ENCODE measurements at places on chromosomes 4 and X.

DNA sequence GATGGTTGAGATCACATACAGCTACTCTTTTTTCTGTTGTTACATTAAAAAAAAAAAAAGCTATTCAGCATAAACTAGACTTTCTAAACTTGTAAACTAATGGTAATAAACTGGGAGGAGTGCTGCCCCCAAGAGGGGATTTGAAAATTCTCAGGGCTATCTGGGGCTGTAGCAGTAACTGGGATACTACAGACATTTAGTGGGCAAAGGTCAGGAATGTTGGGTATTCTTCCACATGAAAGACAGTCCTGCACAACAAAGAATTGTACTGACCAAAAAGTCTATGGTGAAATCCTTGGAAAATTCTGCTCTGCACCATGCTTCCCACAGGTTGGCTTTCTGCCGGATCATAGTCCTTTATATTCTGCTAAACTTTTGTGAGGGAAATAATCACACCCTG is 232.6 kb upstream of the BOD1L1 start:
- DNase-seq: no peak

DNA sequence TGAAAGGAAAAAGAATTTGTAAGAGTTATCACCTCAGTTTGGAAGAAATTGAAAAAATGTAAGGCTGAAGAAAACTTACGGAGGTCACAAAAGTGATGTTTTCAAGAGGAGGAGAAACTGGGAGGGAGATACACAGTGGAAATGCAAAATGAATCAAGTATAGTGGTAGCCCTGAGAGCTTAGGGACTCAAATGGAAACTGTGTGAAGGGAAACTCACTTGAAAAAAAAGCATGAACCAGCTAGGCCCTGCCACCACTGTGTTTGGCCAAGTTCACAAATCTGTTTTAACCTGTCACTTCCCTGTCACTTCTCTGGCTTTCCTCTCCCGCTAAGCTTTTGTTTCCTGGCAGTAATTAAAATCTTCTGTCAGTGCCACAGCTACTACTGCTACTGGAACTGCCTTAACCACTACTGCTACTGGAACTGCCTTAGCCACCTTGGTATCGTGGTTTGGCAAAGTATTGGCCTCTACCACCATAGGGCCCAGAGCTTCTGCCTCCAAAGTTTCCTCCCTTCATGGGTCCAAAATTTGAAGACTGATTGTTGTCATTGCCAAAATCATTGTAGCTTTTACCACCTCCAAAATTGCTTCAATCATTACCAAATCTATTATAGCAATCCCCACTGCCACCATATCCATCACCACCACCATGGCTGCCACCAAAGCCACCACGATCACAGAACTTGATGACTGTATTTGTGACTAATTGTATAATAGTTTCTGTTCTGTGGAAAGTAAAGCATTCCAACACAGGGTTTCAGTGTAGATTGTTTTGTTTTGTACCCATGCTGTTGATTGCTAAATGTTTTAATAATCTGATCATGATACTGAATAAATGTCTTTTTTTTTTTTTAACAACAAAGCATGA is 41.5 kb downstream of the SMARCA5 start:
- no peak for DNase-seq

DNA sequence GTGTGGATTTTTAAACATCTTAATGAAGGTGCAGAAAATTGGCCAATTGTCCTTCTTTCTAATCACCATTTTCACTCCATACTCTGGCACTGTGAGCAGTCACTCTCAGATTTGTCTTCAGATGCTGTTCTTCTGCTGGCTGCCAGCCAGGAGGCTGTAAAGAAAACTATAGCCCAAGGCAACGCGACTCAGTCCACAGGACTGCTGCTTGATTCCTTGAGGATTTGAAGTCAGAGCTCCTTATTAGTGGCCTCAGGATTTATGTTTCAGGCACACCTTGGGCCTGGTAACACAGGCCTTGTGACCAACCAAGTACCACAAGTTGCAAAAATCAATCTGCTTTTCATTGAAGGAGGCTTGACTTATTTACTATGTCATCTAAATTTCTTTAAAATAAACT is 342.6 kb downstream of the GPM6A start:
- no peak for DNase-seq

- no peak for DNase-seq
Observed at GRCh38 chrX:44898411-44899221, 25.6 kb downstream of the KDM6A start.

GRCh38 chr4:85084371-85085094 is 118.0 kb upstream of the WDFY3 start:
- peak; percentile 68 for DNase-seq

DNA sequence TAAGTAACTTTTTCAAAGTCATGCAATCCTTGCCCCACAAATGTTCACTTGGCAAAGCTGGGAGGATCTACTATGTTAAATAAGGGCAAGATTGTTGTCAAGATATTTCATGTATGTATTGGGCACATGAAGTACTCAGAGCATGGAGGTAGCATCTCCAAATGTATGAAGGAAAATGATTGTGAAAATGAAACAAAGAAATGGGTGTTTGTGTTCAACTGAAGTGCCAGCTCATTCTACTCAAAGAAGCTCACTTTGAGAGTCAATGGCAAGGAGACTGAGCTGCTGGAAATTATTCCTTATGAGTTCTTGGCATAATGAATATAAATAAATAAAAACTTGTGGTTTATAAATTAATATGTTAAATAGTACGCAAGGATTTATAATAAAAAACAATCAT is 124.5 kb upstream of the ARSJ start:
- no peak for DNase-seq

- DNase-seq: no peak
Observed at GRCh38 chr4:17024425-17024824, 126.0 kb upstream of the LDB2 start.

DNA sequence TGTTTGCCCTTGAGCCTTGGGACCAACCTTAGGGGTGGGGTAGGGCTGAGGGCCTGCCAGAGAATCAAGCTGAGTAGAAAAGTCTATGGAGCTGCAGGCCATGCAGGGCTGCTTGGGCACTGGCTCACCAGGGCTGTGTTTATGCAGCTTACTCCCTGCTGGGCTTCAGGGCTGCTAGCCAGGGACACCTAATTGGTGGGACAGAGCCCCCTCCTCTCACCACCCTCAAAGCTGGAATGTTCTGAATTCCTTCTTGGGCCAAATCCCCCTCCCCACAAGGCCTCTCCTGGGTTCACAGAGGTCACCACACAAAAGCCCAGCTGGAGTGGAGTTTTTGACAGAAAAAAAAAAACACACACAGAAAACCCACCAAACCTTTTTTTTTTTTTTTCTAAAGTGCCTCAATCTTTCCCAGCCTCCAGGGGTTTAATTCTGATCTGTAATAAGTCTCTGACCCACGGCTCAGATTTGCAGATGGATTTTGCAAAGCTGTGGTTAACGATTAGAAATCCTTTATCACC is at the start of gene CLDN2:
TSS of gene CLDN2 (plus strand) at position 471 of the 521 bp plus-strand sequence. CDS start 7,827 bp downstream, outside the sequence.
- DNase-seq: no peak

DNA sequence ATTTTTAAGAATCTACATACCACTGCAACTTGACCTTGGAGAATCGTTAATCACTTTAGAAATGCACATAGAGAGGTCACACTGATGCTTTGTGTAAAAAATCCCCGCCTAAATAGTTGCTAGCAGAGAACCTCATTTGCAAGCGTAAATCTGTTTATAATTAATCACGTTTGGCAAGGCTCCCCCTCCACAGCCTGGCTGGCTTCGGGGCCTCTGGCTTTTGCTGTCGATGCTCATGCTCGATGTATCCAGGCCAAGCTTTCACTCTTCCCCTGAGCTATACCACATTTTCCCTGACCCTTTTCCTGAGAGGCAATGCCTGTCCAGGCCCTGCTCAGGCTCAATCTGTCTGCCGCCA is 23.4 kb downstream of the CYTL1 start:
- DNase-seq: no peak

- no peak for DNase-seq
Observed at GRCh38 chr4:126547352-126547751, 1085.4 kb upstream of the INTU start.

GRCh38 chr4:138728566-138728965 is 287.0 kb upstream of the NOCT start:
- no peak for DNase-seq

- DNase-seq: no peak
Observed at GRCh38 chrX:29690061-29690460, 525.3 kb upstream of the MAGEB2 start.

DNA sequence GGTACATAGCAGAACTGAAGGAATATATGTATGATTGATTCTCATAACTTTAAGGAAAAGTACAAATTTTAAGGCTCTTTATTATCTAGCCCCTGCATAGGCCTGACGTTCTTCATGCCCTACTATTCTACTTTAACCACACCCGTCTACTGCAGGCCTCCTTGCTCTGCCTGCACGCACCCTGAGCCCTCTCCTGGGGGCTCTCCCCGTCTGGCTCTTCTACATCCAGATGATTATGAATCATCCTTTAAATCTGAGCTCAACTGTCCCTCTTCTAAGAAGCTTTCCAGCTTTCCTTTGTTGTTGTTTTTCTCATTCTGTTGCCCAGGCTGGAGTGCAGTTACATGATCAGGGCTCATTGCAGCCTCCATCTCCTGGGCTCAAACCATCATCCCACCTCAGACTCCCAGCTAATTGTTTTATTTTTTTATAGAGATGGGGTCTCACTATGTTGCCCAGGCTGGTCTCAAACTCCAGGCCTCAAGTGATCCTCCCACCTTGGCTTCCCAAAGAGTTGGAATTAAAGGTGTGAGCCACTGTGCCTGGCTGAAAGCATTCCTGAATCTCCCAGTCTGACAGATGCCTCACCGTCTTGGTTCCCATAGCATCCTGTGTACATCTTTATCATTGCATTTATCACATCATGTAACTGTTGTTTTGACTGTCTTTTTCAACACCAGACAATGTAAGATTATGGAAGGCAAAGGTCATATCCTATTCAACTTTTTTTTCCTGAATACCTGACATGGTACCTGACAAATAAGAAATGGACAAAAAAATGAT is 89.2 kb downstream of the WDFY3 start:
- DNase-seq: no peak

DNA sequence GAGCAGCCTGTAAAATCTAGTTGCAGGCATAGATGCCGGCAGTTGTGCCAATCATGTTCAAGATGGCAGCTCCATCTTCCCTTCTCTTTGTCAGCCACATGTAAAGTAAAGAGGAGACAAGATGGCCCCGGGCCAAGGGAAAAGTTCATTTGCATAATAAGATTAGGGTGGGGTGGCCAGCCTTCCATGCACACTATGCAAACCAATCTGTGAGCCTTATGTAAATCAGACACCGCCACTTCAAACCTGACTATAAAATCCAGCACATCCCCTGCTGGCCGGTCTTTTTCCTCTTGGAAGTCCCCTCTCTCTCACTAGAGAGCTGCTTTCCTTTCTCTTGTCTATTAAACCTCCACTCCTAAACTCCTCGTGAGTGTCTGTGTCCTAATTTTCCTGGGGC is 78.9 kb upstream of the CBR4 start:
- no peak for DNase-seq

- DNase-seq: no peak
Observed at GRCh38 chr4:106105697-106106096, 210.3 kb downstream of the TBCK start.

DNA sequence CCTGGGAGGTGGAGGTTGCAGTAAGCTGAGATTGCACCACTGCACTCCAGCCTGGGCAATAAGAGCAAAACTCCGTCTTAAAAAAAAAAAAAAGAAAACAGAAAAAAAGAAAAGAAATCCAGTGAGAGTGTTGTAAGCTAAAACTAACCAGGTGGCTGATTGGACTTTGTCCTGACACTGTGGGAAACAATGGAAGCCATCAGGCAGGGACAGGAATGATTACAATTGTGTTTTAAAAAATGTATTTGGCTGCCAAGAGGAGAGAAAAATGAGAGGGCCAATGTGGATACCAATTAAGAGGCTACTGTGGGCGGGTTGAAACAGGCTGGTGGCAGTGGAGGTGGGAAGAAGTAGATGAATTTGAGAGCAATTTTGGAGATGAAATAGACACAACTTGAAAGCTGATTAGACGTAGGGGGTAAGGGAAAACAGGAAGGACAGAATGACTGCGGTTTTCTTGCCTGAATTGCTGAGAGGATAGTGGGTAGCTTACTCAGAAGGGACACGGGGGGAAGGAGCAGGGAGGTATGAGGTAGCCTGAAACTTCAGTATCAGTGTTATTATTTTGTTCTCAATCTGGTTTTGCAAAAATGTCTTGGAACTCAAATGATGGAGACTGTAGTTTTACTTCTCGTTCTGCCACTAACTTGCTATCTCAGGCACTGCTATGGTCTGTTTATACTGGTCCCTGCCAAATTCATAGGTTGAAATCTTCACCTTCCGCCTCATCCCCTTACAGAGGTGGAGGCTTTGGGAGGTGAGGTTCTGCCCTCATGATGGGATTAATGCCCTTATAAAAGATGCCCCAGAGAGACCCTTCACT is 45.6 kb upstream of the CHRNA9 start:
- DNase-seq: no peak

DNA sequence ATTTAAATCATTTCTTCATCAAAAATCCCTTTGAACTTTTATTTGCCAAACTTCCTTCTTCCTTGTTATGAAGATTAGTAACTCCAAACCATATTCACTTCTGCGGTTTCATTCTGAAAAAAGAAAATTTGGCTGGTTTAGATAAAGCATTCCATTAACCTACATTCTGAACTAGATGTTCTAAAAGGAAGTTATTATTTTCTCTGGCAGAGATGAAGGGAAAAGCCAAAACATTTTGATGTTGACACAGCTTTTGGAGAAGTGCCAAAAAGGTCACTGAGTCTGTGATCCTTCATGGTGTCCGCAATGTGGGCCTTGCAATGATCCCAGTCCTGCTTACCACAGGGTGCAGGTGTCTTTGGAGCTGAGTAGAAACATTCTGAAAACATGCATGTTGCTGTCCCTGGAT is 36.0 kb downstream of the CXCL8 start:
- DNase-seq: no peak

DNA sequence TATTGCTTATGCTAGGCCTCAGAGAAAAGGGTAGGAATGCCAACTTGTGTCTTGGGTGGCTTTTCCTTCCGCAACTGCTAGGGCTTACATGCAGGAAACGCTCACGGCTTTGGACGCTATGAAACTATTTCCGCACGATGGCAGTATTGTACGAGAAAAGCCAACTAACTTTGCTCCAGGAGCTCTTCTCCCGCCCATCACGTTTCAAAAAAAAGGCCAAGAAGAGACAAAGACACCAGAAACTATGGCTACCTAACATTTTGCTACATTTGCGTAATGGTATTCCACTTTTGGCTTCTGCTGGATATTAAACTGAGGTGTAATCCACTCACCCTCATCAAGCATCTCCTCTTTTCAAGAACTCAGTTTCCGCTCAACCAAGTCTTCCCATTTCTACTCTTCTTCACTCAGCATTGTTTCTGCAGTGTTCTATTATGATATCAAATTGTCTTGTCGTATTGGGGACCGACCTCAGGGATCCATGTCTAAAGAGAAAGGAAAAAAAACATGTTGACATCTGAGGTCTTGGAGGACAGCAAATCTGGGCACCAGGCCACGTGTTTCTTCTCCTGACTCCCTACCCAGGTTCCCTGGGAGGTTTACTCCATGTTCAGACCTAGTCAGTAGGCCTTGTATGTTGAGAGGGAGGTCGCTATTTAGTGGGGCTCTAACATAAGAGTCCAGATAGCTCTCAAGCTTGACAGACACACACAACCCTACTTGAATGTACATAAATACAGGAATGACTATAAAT is 239.4 kb upstream of the STK26 start:
- peak; percentile 78 for DNase-seq

GRCh38 chr4:14379183-14379582 is 623.1 kb upstream of the CPEB2 start:
- DNase-seq: no peak

Data from hippocampal formation (tissue), 2 donors.